ENCODE measurements at places on chromosomes 4 and X.

DNA sequence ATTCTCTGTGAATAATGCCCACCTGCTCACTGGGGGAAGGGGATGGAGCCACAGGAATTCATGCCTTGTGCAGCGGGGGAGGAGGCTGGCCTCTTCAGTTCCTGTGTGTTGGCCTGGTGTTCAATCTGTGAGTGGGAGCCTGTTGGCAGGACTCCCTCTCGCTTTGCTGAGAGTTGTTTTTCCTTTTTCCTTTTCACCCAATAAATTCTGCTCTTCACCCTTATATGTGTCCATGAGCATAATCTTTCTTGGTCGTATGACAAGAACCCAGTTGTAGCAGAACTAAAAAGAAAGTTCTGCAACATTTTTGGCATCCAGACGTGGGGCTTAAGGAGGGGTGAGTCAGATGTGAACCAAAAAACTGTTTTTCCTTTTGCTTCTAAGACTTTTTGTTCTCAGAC is 235.2 kb upstream of the HDX start:
- no peak for DNase-seq

GRCh38 chr4:21991050-21991449 is 42.5 kb upstream of the KCNIP4 start:
- DNase-seq, result no peak

DNA sequence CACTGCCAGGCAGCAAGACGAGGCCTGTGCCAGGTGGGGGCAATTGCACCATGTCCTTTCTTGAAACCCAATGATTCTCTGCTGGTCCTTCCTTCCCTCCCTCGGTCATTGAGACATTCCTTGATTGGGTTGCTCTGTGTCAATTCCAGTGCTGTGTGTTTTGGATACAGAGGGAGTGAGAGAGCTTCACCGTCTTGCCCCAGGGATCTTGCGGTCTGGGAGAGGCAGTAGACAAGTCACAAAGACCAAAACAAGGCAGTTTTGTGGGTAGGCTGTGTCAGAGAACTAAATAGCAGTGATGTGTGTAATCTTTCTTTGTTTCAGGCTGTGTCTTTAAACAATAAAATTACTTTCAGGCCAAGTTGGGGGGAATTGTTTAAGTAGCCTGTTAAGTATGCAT is 38.8 kb upstream of the TADA2B start:
- DNase-seq, result no peak

DNA sequence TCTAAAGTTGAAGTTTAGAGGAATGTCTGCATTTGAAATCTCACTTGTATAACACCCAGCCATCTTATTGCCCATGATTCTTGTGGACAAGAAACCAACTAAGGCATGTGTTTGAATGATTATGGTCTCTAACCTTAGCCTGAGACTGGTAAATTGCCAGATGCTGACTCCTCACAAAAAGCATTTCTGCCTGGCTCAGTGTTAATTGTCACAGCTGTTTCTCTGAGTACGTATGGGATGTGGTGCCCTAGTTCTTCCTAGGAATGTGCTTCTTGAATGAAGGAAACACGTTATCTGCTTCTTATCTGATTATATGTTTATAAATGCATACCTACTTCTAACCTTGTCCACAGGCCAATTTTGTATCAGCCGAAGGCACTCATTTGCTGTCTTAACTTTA is 63.1 kb upstream of the NDP start:
- DNase-seq, result no peak

- no peak for DNase-seq
Measured at GRCh38 chrX:96563646-96564045, 121.0 kb upstream of the DIAPH2 start.

- DNase-seq, result peak; percentile 27
Measured at GRCh38 chrX:140661643-140662042, 47.9 kb upstream of the LINC00632 start.

GRCh38 chr4:124132161-124132560 is 580.4 kb downstream of the ANKRD50 start:
- DNase-seq, result no peak

DNA sequence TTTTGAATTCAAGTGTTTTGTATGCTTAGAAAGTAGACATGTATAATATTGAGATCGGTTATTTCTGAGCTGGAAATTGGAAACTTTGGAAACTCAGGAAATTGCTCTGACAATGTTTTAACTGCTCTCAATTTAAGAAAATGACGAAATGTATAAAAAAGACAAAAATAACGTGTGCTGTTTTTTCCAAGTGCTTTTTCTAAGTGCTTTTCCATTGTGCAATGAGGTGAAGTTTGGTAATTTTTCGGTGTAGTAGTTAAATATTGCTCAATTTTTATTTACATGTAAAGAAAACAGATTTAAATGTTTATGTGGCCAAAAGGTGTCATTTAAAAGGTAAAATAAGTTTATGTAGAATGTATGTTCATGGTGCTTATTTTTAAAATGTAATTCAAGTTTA is 39.4 kb upstream of the RHOH start:
- DNase-seq, result no peak

All from NCI-H748 treated with DMSO at 0.1 percent for 48 hours (cell line).